Lung (tissue), 17 donors: ENCODE measurements at places on chromosomes 5 and 9.

GRCh38 chr5:42858031-42858643 lies 46.4 kb upstream of the SELENOP start:
- DNase-seq = no peak

DNA sequence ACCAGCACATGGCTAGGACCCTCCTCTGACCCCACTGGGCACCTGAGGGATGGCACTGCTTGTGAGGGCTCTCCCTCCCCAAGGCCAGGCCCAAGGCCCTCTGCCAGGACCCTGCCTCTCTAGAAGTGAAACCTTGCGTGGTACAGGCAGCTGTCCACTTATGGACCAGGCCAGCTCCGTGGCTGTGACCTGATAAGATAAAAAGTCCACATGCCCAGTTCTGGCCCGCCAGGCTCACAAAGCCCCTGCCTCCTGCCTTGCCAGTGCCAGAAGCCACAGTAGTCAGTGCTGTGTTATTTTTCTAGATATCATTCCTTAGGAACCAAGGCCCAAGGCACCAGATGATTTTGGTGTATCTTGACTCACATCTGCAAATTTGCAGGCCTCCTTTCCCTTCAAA lies 14.0 kb upstream of the SPATA31E1 start:
- DNase-seq = no peak

DNA sequence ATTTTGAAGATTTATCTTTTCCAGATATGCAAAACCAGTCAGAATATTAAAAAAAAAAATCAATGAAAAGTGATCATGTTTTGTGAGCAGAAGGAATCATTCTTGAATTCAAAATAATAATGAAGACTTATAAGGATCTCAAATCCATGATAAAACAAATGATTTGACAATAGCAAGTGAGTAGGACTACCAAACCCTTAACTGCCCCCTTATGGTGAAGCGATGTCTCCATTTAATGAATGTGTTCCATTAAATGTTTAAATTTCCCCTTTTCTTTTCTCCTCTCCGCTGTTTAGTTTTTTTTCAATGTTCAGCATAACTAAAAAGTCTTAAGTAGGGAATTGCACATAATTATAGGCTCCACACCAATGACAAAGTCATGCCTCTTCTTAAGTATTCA lies 12.2 kb upstream of the MARCHF3 start:
- DNase-seq = no peak

DNA sequence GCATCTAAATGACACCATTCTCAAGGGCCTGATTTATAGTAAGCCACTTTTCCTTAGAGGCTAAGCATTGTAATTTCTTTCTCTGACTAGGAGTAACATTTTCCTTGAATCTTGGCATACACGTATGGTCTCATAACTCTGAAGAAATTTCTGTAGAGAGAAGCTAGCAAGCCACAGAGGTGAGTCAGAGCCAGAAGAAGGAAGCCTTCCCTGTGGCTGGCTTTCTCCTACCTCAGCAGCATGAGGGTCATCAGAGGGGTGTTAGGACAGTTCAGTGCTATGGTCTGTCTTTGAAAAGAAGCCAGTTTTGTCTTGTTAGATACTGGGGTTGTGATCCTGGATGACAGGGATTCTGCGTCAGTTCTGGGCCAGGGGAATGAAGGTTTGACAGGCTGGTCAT lies 3.2 kb downstream of the SNX30 start:
- no peak for DNase-seq

- DNase-seq = no peak
These were observed 49.0 kb downstream of the NKD2 start for GRCh38 chr5:1057485-1058082.
